Stimulated activated CD4-positive, alpha-beta T cell treated with anti-CD3 and anti-CD28 coated beads, TNF-alpha, amount 100 ng/mL, for 1 hour (primary cell): ENCODE measurements at places on chromosomes 7 and 10.

DNA sequence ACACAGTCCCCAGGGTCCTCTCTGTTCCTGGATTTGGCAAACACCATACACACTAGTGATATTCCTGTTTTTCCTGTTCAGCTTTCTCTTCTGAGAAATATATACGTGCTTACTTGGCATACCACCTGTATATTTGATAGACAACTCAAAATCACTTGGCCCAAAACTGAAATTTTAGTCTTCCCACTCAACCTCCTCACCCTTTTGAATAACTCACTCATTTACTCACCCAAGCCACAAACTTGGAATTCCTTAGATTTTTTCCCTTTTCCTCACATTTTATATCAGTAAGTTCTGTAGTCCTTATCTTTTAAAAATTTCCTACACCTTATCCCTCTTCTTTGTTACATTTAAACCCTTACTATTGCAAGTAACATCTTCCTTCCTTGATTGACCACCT lies 143.4 kb downstream of the PPP1R3A start:
- no peak for DNase-seq

DNA sequence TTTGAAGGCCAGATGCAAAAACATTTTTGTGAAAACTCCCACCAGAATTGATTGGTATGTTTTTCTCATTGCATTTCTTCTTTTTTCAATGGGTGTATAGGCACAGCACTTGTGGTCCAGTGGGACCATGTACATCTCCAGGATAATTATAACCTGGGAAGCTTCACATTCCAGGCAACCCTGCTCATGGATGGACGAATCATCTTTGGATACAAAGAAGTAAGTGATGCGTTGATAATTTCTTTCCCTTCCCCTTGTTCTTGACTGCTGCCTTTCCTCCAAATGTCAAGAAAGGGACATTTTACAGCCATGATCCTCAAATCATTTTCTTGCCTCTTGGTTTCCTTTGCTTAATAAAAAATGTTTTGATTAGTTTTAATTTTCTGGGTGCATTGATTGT lies 331.5 kb downstream of the PLXDC2 start:
- no peak for DNase-seq

GRCh38 chr10:132395704-132396493 lies 1.1 kb upstream of the PWWP2B start:
- DNase-seq = no peak

DNA sequence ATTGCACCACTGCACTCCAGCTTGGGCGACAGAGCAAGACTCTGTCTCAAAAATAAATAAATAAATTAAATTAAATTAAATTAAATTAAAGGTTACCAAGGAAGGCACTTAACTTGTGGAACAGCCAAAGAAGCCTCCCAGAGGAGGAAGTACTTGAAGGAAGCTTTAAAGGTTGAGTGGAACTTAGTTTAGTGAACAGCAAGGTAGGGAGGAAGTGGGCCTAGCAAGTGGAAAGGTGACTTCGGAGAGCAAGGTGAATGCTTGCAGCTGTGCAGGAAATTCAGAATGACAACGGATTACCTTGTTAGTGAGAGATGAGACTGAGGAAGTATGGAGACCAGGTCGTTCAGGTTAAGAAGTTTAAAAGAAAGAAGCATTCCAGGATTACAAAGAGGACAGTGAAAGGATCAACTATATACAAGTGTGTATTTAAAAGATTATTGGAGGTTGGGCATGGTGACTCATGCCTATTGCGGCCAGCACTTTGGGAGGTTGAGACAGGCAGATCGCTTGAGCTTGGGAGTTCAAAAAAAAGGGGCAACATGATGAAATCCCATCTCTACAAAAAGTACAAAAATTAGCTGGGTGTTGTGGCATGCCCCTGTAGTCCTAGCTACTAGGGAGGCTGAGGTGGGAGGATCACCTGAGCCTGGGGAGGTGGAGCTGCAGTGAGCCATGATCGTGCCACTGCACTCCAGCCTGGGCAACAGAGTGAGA lies 12.8 kb upstream of the RPEL1 start:
- DNase-seq = no peak

DNA sequence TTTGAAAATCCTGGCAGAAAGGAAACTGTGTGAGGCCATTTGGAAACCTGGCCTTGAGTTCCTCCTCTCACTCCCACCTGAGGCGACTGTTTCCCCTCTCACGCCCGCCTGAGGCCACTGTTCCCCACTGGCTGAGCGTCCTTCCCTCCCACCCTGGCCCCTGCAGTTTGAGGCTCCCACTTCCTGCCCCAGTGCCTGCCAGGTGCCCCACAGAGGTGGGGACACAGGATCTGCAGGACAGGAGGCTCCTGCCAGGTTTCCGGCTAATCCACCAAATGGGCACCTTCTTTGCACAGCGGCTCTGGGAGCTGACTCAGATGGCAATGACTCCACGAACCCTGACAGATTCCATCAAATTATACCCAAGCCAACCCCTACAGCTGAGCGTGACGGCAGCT lies 24.3 kb upstream of the LARP4B start:
- no peak for DNase-seq

GRCh38 chr7:20964281-20964918 lies 177.7 kb upstream of the SP8 start:
- DNase-seq = no peak

GRCh38 chr7:20299145-20299544 lies 31.6 kb upstream of the ITGB8 start:
- DNase-seq = no peak

GRCh38 chr7:149097088-149097487 lies 6.6 kb upstream of the ZNF786 start:
- no peak for DNase-seq

- no peak for DNase-seq
These were observed 114.1 kb downstream of the LARP4B start for GRCh38 chr10:817371-817770.

DNA sequence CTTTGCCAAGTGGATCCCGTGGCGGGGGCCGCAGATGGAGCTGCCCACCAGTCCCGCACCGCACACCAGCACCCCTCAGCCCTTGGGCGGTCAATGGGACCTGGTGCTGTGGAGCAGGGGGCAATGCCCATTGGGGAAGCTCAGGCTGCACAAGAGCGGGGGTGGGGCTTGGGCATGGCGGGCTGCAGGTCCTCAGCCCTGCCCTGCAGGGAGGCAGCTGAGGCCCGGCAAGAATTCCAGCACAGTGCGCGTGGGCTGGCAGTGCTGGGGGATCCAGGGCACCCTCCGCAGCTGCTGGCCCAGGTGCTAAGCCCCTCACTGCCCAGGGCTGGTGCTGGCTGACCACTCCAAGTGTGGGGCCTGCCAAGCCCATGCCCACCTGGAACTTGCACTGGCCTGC lies 136.2 kb upstream of the ANKRD30A start:
- no peak for DNase-seq

DNA sequence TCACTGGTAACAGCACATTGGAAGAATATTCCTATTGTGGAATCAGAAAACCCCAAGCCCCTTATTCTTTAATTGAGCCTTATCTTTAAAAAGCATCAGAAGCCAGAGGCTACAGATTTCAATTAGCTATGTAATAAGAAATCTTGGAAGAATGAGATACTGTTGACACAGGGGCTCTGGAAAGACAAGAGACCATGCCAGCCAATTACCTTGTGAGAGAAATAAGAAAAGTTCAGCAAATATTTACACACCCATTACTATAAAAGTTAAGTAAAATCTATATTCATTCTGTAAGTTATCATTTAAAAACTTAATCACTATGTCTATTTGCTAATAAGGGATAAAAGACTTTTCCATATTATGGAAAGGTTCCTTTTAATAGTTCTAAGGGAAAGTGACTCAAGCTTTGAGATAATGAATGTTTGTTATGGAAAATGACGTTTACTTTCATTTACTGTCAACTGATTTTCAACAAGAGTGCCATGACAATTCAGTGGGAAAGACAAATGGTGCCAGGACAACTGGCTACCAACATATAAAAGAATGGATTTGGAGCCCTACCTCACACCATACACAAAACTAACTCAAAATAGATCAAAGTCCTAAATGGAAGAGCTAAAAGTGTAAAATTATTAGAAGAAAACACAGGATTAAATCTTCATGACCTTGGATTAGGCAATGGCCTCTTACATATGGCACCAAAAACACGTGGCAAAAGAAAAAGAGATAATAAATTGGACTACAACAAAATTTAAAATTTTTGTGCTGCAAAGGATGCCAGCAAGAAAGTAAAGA lies 28.3 kb downstream of the ZFAND2A start:
- no peak for DNase-seq

DNA sequence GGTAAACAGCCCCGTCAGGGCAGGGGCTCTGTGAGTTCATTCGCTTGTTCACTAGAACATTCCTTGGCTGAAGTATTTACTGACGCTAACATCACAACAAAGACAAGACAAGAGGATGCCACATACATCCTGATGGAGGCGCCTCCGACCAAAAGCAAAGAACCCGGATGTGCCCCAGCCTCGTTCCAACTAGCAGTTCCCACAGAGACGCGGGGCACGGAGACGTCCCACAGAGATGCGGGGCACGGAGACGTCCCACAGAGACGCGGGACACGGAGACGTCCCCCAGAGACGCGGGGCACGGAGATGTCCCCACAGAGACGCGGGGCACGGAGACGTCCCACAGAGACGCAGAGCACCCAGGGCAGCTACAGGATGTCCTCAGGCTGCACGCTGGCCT lies 35.4 kb upstream of the CFAP46 start:
- DNase-seq = no peak

DNA sequence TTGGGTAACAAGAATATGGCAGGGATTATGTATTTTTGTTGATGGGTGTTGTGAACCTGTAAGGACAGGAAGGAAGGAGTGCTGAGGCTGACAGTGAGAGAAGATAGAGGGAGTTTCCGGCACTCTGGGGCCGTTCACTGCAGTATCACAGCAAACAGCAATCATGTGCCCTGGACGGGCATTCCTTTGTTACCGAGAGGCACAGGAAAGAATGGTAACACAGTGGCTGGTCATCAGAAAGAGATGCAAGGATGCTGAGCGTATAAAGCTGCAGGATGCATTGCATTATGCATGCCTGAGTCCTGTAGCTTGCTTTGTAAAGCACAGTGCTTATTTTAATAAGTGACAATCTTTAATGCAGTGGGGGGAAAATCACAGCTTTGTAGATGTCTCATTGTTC lies 286.8 kb downstream of the RPS24 start:
- DNase-seq = no peak

- no peak for DNase-seq
These were observed 156.4 kb downstream of the PHTF2 start for GRCh38 chr7:77954773-77955555.

DNA sequence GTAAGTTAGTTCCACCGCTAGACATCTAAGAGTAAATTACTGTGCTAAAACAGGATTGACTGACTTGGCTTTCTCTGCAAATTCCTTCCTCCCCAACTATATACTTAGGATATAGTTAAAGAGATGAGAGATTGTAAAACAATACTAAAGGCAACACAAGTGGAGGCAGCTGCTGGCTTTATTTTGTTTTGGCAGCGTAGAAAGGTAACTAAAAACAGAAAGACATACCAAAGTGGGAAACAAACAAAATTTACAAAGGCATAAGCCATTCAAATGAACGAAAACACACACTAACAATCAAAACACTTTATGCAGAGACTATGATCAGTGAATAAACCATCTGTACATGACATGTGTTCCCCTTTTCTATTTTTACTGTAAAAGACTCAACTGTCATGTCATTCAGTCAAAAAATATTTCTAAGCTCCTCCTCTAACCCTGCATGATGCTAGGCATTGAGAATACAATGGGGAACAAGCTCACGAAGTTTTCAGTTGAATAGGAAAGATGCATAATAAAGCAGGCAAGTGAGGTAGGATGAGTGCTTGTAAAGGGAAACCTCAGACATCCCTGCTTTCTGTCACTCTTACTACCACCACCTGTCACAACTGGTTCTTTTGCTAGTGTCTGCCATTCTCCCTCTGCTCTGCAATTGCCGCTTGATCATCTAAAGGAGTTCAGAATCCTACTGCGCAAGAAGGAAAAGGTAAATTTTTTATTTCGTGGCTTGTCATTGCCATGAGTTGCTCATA lies 64.2 kb upstream of the COL1A2 start:
- DNase-seq = no peak
